D341Med (cell line): ENCODE measurements at places on chromosomes 12 and 14.

GRCh38 chr12:98572010-98572409 lies 21.5 kb upstream of the SLC25A3 start:
- DNase-seq, result peak; percentile 42

DNA sequence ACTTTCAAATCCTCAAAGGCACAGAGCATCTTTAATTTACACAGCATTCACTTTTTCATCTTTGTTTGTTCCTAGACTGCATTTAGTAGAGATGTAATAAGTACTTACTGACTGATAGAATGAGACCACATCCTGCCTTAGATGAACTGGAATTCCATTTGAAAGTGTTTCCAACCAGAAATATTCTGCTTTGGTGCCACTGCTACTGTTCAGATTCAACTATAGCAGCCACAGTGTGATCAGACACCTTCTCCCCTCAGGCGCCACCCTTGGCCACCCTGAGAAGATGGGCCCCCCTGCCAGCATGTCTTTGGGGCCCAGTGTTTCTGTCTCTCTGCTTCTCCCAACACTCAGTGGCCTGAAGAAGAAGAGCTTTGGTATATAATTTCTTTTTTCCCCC lies 449.1 kb downstream of the RAD51B start:
- DNase-seq, result no peak

GRCh38 chr12:27785882-27786570 lies 6.0 kb upstream of the MANSC4 start:
- DNase-seq, result no peak

GRCh38 chr12:94157981-94158411 lies 9.6 kb downstream of the PLXNC1 start:
- DNase-seq, result no peak

- no peak for DNase-seq
These were observed 120.9 kb upstream of the LMO3 start for GRCh38 chr12:16726879-16727278.

- peak; percentile 69 for DNase-seq
These were observed 376.8 kb downstream of the DPF3 start for GRCh38 chr14:72516936-72517700.

DNA sequence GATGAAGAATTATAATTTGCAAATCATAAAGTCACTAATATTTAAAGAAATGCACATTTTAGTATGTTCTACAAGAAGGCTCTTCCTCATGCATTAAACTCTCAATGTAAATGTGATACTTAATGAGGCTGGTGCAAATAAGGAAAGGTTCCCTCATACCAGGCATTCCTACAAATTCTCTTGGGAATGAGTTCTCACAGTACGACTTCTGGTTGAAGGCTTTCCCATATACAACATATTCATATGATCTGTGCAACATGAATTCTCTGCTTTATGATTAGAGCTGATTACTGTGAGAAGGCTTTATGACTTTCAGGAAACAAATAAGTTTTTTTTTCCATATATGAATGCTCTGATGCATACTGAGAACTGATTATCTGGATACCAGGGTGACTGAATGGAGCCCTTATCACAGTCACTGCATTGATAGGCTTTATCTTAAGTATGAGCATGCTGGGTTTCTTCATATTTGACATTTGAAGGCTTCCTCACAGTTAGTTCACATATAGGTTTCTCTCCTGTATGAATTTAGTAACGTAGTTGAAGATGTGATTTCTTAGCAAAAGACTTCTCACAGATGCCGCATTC lies 293.9 kb downstream of the RAD51B start:
- no peak for DNase-seq

DNA sequence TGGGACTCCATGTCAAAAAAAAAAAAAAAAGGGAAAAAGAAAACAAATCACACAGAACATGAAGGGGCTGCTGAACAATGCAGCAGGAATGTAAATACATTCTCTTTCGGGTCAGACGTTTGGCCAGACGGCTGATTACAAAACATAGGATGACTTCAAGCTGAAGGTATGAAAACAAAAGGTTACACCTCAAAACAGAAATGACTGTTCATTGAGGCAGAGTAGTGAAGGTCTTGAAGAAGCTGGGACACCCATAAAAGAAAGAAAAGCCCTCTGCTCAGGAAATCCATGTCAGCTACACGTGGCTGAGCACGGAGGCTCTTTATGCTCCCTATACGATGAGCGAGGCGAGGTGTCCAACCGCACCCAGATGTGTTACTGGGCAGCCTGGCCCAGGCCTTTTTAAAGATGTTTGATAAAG lies 37.7 kb downstream of the FGD4 start:
- DNase-seq, result no peak

DNA sequence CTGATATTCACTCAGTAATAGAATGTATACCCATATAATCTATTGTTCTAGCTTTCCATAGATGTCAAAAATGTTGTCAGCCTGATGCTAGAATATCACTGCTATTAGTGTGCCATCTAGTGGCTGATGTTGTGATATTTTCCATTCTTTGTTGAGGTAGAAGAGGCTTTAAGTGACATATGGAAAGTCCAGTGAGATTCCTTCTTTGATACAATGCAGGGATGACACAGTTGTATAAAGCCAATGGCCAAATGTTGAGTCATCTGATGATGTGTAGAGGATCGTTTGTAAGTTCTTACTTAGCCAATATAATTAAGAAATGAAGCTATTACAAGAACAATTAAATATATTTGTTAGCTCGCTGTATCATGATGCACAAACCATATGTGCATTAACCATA lies 58.1 kb upstream of the PCED1B start:
- peak; percentile 48 for DNase-seq

DNA sequence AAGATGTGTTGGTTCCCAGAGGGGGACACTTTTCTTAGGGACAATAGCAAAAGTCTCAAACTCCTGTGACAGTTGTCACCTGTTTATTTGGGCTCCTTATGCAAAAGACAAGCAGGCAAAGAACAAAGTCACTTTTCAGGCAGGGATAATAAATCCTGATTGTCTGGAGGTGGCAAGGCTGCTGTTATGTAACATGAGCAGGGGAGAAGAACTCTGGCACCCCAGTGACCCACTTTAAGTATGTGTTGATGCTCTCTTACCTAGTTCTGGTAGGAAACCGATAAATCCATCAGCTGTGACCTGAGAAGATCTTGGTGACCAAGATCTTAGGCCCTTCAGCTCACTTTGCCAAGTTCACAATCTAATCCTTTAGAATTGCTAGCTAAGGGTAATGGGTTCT lies 17.4 kb downstream of the MDGA2 start:
- DNase-seq, result no peak

GRCh38 chr12:67534681-67535080 lies 113.9 kb upstream of the DYRK2 start:
- DNase-seq, result no peak

- no peak for DNase-seq
These were observed 109.7 kb upstream of the VASH1 start for GRCh38 chr14:76651410-76652055.

GRCh38 chr12:62523619-62524018 lies 57.0 kb downstream of the MON2 start:
- no peak for DNase-seq

- no peak for DNase-seq
These were observed 58.4 kb upstream of the OTX2 start for GRCh38 chr14:56868660-56869059.

DNA sequence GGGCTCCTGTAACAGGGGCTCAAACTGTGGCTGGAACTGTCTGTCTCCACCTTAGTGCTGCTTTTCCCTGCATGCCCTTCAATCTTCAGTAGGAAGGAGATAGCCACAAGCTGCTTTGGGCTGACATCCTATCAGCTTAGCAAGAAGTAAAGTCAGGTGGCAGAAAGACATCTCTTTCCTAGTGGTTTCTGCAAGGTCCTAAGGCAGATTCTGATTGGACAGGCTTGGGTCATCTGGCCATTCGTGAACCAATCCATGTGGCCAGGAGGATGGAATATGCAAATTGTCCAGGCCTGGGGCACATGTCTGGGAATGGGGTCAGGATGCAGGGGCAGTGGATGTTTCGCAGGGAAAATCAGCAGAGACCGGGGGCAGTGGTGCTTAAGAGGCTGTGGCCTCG lies 5.2 kb downstream of the RITA1 start:
- peak; percentile 55 for DNase-seq

GRCh38 chr14:50924843-50925242 lies 19.4 kb downstream of the PYGL start:
- DNase-seq, result no peak

- DNase-seq, result no peak
These were observed 2.2 kb downstream of the CALM1 start for GRCh38 chr14:90398841-90399540.

- DNase-seq, result no peak
These were observed 1581.3 kb upstream of the TMEM132C start for GRCh38 chr12:126685636-126686035.

DNA sequence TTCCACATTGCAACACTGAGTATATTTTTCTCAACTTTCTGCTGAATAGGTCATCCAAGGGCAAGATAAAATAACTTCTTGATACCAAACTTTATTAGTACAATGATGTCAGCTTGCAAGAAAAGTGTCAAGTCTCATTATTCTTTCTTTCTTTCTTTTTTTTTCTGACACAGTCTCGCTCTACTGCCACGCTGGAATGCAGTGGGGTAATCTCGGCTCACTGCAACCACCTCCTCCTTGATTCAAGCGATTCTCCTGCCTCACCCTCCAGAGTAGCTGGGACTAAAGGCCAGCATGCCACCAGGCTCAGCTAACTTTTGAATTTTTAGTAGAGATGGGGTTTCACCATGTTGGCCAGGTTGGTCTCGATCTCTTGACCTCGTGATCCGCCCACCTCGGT lies 523.4 kb downstream of the FSCB start:
- no peak for DNase-seq
